ENCODE measurements at places on chromosomes 2 and 18. TPM values are rescaled to one million over a fixed set of nuclear protein-coding genes. Genes with fewer than 3 reads are reported as not detected.

The UGT1A8 gene
- total RNA-seq, result not detected

The CCDC121 gene
- 0.43 TPM for total RNA-seq

The SOWAHC gene
- total RNA-seq, result 0.29 TPM

The WIPF1 gene
- total RNA-seq, result 361 TPM

The LRRTM1 gene
- not detected for total RNA-seq

The TGFA gene
- total RNA-seq, result 0.25 TPM

The WNT6 gene
- total RNA-seq, result 0.25 TPM

The TCF23 gene
- total RNA-seq, result not detected

Measured in activated CD8-positive, alpha-beta T cell treated with anti-CD3 and anti-CD28 coated beads for 36 hours (primary cell).